ENCODE measurements at places on chromosomes 13 and 19.

DNA sequence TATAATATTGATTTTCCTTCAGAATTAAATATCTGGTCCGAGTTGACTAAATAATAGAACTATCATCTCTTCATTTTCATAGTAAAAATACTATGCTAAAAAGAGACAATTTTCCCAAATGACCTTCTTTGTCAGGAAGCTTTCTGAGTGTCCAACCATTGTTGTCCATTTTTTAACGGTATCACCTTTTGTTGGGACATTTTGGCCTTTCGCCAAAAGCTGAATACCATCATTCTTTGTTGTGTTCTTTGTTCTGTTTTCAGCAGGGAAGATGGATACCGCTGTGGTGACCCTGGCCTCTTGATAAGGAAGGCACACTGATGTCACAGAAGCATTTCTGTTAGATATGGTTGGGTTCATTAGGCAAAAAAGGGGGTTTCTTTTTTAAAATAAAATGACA lies 654.4 kb upstream of the GPC6 start:
- DNase-seq: no peak

DNA sequence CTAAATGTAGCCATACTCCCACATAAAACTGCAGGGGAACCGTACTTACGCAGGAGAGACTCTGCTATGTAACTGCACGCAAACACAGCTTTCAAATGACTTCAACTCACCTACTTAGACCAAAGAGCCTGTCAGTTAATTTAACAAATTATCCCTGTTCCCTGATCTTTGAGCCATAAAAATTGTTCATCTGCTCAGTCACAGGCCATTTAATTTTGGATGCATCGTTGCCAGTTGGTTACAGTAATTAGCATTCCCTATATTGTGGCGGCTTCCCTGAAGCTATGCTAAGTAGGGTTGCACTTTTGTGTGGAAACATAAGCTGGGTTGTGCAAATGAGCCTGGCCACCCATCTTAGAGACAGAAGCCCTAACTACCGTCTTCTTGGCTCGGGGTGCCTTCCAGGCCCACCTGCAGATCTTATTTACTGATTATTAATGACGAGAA lies 21.2 kb upstream of the OBI1 start:
- DNase-seq: no peak

DNA sequence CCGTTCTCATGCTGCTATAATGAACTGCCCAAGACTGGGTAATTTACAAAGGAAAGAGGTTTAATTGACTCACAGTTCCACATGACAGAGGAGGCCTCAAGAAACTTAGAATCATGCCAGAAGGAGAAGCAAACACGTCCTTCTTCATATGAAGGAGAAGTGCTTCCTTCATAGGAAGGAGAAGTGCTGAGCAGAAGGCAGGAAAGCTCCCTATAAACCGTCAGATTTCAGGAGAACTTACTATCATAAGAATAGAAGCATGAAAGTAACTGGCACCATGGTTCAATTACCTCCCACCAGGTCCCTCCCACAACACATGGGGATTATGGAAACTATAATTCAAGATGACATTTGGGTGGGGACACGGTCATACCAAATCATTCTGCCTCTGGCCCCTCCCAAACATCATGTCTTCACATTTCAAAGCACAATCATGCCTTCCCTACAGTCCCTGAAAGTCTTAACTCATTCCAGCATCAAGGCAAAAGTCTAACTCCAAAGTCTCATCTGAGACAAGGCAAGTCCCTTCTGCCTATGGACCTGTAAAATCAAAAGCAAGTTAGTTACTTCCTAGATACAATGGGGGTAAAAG lies 10.6 kb downstream of the ACOD1 start:
- no peak for DNase-seq

DNA sequence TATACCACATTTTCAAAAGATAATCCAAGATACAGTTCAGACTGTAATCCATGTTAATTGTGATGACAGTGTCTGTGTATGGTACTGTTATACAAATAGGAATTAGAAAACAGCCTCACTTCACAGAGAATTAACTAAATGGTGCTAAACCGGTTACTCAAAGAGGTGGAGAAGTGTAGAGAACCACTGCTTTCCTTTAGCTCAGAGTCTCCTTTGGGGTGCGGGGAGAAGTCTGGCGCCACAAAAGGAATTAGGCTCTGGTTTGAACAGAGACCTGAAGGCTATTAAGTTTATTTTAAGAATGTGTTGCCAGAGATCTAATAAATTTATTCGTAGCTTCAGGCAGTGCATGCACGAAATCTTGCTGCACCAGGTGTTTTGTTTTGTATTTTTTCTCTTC lies 65.8 kb downstream of the FREM2 start:
- no peak for DNase-seq

- peak; percentile 60 for DNase-seq
Measured at GRCh38 chr19:42068756-42069571, 1.0 kb downstream of the GRIK5 start.

GRCh38 chr19:8695501-8695900 lies 3.1 kb downstream of the ACTL9 start:
- no peak for DNase-seq

DNA sequence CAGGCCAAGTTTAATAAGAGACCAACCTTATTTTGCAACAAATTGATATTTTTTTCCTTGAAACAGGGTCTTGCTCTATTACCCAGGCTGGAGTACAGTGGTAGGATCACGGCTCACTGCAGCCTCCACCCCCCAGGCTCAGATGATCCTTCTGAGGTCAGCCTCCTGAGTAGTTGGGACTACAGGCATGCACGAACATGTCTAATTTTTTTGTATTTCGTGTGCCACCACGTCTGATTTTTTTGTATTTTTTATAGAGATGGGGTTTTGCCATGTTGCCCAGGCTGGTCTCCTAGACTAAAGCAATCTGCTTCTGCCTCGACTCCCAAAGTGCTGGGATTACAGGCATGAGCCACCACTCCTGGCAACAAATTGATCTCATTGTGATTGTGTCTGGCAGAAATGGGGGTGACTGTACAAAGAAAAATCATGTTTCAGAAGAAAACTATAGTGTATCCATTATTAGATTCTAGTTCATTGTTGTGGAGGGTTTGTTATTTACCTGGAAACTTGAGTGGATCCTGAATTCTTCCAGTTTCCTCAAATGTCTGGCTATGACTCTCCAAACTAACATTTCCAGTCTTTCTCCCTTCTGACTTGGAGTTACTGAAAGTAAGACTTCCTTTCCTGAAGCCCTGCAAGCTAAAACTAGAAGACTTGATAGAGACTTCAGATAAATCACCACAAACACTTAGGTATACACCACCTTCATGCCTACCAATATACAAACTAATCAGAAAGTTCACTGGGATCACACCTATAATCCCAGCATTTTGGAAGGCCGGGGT lies 17.3 kb upstream of the AKT2 start:
- DNase-seq: no peak

DNA sequence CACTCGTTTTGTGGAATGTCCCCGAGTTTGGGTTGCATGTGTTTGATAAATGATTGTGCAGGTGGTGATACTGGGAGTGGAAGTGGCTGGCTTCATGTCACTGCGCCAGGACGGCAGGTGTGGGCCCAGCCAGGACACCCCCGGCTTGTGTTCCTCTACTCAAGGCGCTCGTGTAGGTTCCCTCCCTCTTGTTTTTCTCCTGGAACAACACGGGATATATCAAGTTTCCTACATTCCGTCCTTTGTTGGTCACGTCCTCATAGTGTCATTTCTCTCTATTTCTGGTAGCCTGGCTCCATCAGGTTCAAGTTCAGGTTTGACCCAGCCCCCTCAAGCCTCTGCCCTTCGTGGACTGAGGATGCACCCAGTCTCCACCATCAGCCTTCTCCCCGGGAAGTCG lies 16.3 kb downstream of the IL17D start:
- no peak for DNase-seq

DNA sequence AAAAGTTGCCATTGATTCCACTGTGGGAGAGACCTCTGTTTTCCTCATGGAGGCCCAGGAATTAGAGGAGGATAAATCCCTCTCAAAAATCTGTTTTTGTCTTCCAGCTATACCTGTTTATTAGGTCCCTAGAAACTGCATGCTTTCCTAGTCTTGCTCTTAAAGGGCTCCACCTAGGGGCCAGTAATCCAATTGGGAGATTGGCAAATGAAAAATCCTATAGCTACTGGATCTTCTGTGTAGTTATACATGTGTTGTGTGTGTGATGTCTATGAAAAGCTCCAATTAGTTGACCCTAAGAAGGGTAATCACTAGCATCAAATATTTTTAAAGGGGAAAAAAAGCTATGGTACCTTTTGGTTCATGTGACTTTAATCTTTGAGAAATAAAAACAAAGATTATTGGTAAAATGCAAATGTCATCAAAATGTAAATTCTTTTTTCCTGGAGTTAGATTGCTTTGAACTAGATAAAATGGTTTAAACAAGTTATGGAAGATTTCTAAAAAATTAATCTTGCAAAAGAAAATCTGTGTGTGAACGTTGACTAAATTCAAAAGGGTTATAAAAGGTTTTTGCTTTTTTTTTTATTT lies 63.4 kb upstream of the C1QTNF9B start:
- peak; percentile 11 for DNase-seq

DNA sequence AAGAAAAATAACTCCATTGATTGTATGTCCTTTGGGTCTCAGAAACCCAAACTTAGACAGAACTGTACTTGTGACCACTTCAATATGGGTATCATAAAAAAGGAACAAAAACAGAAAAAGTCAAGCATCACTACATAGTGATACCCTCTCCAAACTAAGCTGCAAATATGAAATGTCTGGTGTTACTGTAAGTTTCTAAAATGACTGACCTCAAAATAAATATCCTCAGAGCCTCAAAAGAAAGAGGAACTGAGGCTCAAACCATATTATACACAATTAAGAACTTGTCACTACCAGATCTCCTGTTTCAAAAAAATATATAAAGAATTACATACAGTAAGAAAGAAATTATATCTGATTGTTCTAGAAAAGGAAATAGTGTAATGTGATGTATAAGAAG lies 787.9 kb upstream of the KLHL1 start:
- DNase-seq: no peak

- no peak for DNase-seq
Measured at GRCh38 chr13:39317291-39317690, 279.0 kb downstream of the NHLRC3 start.

DNA sequence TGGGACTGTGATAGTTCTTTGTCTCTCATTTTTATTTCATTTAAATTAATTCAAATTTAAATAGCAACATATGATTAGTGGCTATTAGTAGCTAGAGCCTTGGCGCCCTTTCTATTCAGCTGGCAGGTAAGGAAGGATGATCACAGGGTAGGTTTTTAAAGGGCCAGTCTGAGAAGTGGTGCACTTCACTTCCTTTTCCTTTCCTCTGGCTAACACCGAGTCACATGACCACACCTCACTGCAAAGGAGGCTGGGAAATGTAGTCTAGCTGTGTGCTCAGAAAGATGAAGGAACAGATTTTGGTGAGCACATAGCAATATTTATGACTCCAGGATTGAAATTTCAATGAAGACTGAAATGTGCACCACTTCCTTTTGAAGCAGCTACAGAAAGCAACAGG lies 128.7 kb downstream of the TSHZ3 start:
- peak; percentile 1 for DNase-seq

GRCh38 chr13:113413178-113413897 lies 40.0 kb downstream of the ADPRHL1 start:
- DNase-seq: no peak

GRCh38 chr13:74452881-74453280 lies 318.7 kb upstream of the KLF12 start:
- DNase-seq: no peak

DNA sequence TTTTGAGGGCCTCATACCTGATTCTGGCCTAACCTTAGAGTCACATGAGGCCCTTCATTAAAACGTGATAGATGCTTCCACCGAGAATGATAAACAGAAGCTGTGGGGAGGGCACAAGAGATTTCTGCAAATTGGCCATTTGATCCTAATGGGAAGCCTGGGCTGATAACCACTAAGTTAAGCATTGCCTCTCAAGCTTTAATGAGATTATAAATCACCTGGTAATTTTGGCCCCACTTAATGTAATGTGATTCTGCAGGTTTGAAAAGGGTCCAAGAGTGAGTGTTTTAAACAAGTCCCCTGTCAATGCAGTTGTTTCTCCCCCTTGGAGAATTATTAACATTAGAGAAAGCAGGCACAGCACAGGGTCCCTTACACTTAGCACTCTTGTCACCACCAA lies 42.0 kb downstream of the ZNF486 start:
- DNase-seq: no peak

- DNase-seq: peak; percentile 88
Measured at GRCh38 chr13:98974053-98974452, 3.8 kb downstream of the DOCK9 start.

GRCh38 chr19:4991538-4991937 lies 22.6 kb downstream of the KDM4B start:
- DNase-seq: no peak

DNA sequence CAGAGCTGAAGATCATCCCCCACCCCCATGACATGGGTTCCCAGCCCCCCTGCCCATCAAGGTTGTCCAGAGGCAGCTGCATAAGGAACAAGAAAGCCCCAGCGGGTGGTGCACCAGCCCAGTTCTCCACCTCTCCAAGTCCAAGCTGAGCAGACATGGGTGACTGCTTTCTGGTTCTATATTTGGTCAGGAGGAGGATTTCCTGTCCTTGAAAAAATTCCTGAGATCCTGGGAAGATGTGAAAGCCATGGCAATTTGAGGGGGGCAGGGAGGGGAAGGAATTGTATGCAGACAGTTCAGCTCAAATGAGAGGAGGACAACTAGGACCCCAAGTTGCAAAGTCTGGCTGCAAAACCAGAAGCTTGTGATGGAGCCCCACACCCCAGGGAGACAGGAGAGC lies 55.4 kb upstream of the ADGRE5 start:
- DNase-seq: no peak

GRCh38 chr13:97826421-97827012 lies 127.0 kb upstream of the IPO5 start:
- no peak for DNase-seq

DNA sequence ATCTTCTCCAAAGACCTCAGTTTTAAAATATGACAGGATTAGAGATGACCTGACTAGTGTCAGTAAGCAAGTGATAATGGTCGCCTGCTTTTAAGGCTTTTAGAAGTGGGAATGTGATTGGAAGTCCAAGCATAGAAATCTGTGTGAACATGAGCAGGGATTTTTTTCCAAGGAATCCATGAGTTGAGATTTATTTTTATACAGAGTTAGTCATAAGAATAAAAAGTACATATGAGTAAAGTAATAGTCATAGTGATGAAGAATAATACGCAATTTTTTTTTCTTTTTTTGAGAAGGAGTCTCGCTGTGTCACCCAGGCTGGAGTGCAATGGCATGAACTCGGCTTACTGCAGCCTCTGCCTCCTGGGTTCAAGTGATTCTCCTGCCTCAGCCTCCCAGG lies 1.6 kb downstream of the ZNF546 start:
- no peak for DNase-seq

DNA sequence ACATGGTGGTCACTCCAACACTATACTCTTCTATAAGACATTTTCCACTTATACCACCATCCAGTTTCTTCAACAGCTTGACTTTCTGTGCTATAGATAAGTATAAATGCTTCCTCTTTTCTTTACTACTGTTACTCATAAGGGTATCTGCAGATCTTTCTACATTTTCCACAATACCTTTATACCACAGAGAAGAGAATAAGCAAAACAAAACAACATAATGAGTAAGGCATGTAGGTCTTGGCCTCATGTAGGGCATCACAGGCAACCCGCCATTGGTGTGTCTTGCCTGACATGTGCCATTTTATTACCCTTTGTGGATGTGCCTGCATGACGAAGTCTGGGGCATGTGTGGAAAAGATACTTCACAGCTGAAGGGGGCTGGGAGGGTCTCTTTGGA lies 265.3 kb upstream of the STARD13 start:
- no peak for DNase-seq

GRCh38 chr13:64417581-64417980 lies 2812.6 kb downstream of the PCDH9 start:
- DNase-seq: no peak

Data from Kasumi-1 (cell line).